ENCODE measurements at places on chromosomes 1 and 21. TPM values are rescaled to one million over a fixed set of nuclear protein-coding genes. Genes with fewer than 3 reads are reported as not detected.

Gene BCL10
- 9.3 TPM for total RNA-seq

Gene IL20
- total RNA-seq, result not detected

Gene KRTAP7-1
- total RNA-seq, result not detected

Gene GNAT2
- total RNA-seq, result not detected

Gene DNAH14
- 20.1 TPM for total RNA-seq

Gene TTC39A
- total RNA-seq, result 28.4 TPM

Gene RAD54L
- total RNA-seq, result 0.40 TPM

Gene EPS8L3
- 1.7 TPM for total RNA-seq

Gene FCRL2
- not detected for total RNA-seq

Gene GJB5
- total RNA-seq, result not detected

Gene RNF207
- total RNA-seq, result 13.7 TPM

Gene OR10J1
- not detected for total RNA-seq

Gene SPRR2G
- total RNA-seq, result not detected

Gene RGL1
- total RNA-seq, result 2.8 TPM

Gene TEDDM1
- total RNA-seq, result not detected

Gene NPR1
- 5.4 TPM for total RNA-seq

Gene RGS4
- 4.0 TPM for total RNA-seq

Gene EFNA3
- total RNA-seq, result 0.71 TPM

Gene LYPD8
- total RNA-seq, result not detected

Gene CD52
- total RNA-seq, result 13.0 TPM

Gene NUF2
- 0.25 TPM for total RNA-seq

Gene LRRC7
- 0.19 TPM for total RNA-seq

Gene G0S2
- total RNA-seq, result 8.3 TPM

Gene WNT3A
- total RNA-seq, result not detected

Gene TTC13
- 9.0 TPM for total RNA-seq

Gene PRAMEF27
- not detected for total RNA-seq

Gene COL8A2
- total RNA-seq, result 0.12 TPM

Gene SERBP1
- total RNA-seq, result 121 TPM

Gene CSMD2
- total RNA-seq, result 0.70 TPM
